ENCODE measurements at places on chromosomes 1 and 21.

- DNase-seq: no peak
These were observed 4.3 kb downstream of the ZNF326 start for GRCh38 chr1:89999208-89999607.

DNA sequence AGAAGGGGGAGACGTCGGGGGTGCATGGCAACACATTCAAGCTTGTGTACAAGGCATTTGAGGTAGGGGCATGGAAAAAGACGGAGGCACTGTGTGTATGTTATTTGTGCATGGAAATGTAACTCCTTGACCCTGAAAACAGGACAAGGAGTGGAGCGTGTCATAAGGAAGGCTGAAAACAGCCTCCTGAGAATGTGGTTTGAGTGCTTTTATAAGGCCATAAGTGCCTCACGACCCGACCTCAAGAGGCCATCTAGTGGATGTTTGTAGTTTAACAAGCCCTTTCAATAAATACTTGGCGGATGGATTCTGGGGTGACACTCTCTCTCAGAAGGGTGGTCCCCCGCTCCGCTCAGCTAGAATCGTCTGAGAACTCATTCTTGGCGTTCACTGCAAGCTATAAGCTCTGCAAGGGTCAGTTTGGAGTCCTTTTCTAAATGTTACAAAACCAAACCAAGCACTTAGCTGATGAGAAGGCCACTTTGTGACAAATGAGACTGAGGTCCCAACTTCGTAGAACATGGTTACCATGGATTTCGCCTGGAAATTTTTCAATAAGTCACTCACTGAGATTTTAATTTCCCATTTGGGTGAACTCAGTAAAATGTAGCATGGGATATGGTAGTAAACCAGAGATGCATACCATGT is 38.8 kb upstream of the CLCA4 start:
- peak; percentile 48 for DNase-seq

DNA sequence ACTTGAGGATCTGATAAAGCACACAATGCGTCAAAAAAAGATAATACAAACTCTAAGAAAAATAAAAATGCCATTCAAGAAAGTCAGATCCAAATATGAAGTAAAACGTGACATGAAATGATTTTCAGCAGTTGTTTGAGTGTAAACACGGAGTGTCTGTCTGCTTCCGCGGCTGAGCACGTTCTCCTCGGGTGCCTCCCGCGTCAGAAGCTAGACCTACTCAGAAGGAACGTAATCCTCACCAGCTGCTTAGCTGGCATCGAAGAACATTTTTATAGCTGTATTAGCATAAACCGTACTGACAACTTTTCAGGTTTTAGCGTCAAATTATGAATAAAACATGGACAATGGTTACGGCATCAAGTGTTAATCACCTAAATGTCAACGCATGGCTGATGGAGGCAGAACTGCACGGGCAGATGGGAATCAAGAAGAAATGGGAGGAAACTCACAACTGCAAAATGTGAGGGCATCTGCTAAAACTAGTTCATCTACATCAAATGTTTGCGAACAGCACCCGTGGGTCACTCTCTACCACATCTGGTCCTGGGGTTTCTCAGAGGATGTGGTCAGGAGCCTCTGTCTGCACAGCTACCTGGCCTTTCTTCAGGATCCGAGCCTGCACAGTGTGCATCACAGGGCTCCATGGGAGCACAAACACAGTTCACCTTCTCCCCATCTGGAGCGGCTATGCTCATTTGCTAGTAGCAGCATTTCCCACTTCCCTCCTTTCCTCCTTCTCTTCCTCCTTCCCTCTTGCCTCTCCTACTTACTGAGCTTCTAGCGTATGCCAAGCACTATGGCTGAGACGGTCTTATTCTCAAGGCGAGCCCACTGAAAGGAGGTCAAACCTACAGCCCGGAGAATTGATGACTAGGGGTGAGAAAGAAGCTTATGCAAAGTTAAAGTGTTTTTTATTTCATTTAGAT is 40.0 kb downstream of the RCAN1 start:
- no peak for DNase-seq

DNA sequence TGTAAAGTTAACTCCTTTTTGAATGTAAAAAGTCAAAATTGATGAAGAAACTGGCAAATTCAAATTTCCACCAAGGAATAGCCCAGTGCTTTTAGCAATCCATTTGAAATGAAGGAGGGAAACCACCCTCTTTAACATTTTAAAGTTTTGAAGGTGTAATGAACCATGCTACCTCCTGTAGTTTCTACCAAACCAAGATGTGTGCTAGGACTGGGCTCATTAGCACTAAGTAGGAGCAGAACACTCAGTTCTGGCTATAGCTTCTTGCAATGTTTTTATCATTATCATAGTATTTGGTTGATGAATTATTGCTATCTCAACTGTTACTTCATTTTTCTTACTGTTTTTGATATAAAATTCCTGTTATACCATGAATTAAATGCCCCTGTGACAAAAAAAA is 319.2 kb upstream of the ZRANB2 start:
- no peak for DNase-seq

DNA sequence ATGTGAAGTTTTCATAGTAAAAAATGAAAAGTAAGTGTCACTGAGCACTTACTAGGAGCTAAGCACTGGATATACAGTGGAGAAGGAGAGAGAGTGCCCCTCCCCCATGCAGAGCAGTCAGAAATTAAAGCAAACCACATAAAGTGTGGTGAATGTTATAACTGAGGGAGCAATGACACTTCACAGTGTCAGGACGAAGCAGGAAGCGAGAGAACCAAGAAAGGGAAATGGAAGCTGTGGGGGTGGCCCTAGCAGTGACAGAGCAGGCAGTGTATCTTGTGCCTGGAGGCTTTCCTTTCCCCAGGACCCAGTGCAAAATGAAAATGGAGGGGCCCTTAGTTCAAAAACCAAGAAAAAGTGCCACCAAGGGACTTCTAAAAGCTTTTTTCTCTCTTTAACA is 21.5 kb upstream of the RCAN3 start:
- no peak for DNase-seq

GRCh38 chr1:50271968-50272578 is 151.2 kb downstream of the DMRTA2 start:
- peak; percentile 3 for DNase-seq

- peak; percentile 31 for DNase-seq
These were observed 80.8 kb upstream of the UBE2U start for GRCh38 chr1:64122588-64122987.

DNA sequence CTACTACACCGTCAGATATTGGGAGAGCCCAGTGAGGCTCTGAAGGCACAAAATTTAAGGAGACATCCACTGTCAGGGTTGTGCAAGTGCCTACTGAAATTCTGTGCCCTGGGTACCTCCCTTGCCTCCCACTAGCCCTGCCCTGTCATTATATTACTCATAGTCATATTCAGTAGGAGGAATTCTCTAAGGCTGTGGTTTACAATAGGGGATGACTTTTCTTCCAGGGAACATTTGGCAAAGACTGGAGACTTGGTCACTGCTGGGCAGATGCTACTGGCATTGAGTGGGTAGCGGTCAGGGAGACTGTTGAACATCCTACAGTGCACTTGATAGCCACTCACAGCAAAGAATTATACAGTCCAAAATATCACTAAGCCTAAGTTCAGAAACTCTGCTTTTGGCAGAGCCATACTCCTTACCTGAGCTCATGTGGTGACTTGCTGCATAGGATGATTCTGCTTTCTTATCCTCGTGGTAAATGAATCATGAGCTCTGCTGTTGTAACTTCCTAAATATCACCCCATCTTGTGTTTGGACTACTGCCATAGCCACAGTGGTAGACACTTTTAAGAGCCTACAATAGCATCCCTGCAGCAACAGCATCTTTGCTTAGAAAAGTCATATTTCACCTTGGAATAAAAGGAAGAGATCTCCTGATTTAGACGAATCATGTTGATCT is 563.4 kb upstream of the PLXNA2 start:
- peak; percentile 18 for DNase-seq

- no peak for DNase-seq
These were observed 32.4 kb upstream of the AGPAT3 start for GRCh38 chr21:43832648-43833047.
